Upper lobe of left lung (tissue), 6 donors: ENCODE measurements at places on chromosomes 7 and 10.
A peak's percentile ranks its signal among the peaks of the same experiment; 100 is the strongest.

- no peak for DNase-seq
These were observed 201.2 kb downstream of the PTN start for GRCh38 chr7:137142376-137142775.

DNA sequence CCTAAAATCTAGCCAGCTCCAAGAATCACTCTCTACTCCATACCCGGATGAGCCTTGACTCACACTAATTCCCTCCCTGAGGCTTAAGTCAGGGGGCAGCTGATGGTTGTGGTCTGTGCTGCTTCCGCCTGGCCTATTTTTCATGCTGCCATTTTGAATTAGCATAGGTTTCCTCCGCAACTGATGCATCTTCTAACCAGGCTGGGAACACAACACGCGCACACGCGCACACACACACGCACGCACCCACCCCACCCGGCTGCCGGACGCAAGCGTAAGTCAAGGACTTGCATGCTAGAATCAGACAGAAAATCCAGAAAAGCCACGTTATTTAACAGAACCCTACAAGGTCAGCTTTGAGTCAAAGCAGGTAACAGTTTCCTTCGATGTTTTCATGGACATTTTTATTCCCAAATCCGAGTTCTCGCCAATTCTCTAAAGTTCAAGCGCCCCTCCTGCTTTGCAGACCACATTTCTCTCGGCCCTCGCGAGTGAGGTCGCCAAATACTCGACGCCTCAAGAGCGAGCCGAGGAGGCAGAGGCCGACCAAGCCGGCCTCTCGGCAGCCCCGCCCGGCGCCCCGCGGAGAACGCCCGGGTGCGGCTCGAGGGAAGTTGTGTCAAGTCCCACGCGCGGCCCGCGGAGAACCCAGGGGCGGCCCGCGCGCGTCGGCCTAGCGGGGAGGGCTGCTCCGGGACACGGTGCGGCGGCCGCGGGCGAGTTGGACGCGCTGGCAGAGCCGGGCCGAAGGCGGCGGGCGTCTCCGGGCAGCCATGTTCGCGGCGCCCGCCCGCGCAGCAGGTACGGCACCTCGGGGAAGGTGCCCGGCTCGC, 961 bp downstream of the SCRN1 start:
- DNase-seq = peak; percentile 59

DNA sequence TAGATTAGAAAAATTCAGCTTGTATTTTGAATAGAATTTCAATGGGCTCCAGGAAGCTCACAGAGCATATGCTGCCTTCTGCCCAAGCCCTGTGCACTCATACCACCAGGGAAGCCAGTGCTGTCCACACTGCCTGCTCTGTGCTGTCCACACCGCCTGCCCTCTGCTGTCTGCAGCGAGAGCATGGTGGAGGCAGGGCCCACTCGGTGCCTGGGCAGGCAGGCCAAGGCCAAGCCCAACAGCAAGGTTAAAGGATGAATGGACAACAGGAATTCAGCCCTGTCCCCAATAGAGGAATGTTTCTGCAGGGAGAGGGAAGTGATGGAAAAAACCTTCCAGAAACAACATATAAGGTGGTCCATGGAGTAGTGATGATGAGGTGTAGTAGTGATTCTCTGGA, 146.8 kb downstream of the GFRA1 start:
- DNase-seq = peak; percentile 45

- DNase-seq = no peak
These were observed 172.4 kb downstream of the SEMA3E start for GRCh38 chr7:83476511-83477050.

DNA sequence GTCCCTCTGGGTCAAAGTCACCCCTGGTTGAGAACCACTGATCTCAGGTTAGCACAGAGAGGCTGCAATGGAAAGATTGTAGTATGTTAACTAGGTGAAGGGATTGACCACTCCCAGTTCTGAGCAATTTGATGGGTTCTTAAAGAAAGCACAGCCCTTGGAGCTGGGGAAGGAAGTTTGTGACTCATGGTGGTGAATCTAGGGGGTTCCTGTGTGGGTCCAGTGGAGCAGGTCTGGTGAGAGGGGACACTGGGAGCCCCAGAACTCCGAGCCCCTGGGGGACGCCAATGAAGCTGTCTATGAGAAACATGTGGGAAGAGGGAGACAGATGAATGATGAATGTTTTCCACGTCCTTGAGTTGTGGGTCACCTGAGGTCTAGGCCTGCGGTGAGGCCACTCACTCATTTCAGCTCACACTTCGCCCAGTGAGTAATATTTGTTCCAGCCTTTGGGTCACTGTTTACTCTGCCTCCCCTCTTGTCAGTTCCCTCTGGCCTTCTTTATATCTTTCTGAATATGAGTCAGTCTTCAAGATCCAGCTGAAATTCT, 341.9 kb downstream of the LRMDA start:
- no peak for DNase-seq

DNA sequence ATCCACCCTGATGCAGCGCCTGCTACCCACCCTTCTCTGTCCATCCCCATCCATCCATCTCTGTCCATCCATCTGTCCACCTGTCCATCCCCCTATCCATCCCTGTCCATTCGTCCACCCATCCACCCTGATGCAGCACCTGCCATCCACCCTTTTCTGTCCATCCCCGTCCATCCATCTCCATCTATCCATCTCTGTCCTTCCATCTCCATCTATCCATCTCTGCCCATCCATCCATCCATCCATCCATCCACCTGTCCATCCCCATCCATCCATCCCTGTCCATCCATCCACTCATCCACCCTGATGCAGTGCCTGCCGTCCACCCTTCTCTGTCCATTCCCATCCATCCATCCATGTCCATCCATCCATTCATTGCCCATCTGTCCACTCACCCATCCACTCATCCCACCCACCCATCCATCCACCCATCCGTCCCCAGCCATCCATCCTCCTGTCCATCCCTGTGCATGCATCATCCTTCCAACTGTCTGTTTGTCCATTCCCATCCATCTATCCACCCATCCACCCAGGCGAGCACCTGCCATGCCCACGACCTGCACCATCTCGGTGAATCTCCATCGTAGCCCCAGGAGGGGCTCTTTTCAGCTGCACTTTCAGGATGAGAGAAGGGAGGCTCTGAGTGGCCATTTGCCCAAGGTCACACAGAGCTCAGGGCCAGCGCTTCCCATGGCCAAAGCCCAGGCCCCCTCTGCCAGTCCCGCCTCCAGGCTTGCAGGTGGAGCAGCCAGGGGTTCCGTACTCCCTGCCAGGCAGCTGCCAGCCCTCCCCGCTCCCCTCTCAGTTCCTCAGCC, 137.4 kb downstream of the LHPP start:
- DNase-seq = no peak
